Aortic smooth muscle cell (primary cell): ENCODE measurements at places on chromosomes 2 and 18. TPM values are rescaled to one million over a fixed set of nuclear protein-coding genes. Genes with fewer than 3 reads are reported as not detected.

SLC38A11 gene
- total RNA-seq, result 0.06 TPM in 1 of 2 replicates, not detected in the other

ASTL gene
- not detected in 2 replicates for total RNA-seq

PECR gene
- 11.6 and 15.7 TPM in 2 replicates for total RNA-seq

STAT4 gene
- 0.31 and 0.53 TPM in 2 replicates for total RNA-seq

ADCYAP1 gene
- 0.19 and 0.53 TPM in 2 replicates for total RNA-seq

AMER3 gene
- total RNA-seq, result not detected in 2 replicates

AGXT gene
- total RNA-seq, result not detected in 2 replicates

KCNS3 gene
- total RNA-seq, result 0.66 and 1.5 TPM in 2 replicates

OBSL1 gene
- total RNA-seq, result 28.4 and 43.8 TPM in 2 replicates

LYG2 gene
- not detected in 2 replicates for total RNA-seq

CYP26B1 gene
- 0.25 and 0.92 TPM in 2 replicates for total RNA-seq

IGFBP2 gene
- 807 and 1,153 TPM in 2 replicates for total RNA-seq

CENPO gene
- total RNA-seq, result 10.1 and 15.1 TPM in 2 replicates

ELOA2 gene
- not detected in 2 replicates for total RNA-seq

CYS1 gene
- total RNA-seq, result 1.7 and 2.0 TPM in 2 replicates

EPAS1 gene
- 70.4 and 99.0 TPM in 2 replicates for total RNA-seq

ZSWIM2 gene
- total RNA-seq, result not detected in 2 replicates

KCNIP3 gene
- 0.13 and 0.31 TPM in 2 replicates for total RNA-seq

LONRF2 gene
- 0.06 and 0.13 TPM in 2 replicates for total RNA-seq

OR6B2 gene
- not detected in 2 replicates for total RNA-seq

LHCGR gene
- total RNA-seq, result not detected in 2 replicates

ANKRD53 gene
- total RNA-seq, result 0.37 and 0.40 TPM in 2 replicates

GALNT14 gene
- total RNA-seq, result 0.26 and 0.31 TPM in 2 replicates

DSG4 gene
- not detected in 2 replicates for total RNA-seq

RPRM gene
- not detected in 2 replicates for total RNA-seq

GDF7 gene
- 1.3 and 6.2 TPM in 2 replicates for total RNA-seq

HOXD12 gene
- not detected in 2 replicates for total RNA-seq

VIT gene
- 0.12 and 0.13 TPM in 2 replicates for total RNA-seq

ADD2 gene
- total RNA-seq, result under 0.01 and 0.06 TPM in 2 replicates

POTEI gene
- total RNA-seq, result not detected in 2 replicates

CMPK2 gene
- 1.6 and 2.1 TPM in 2 replicates for total RNA-seq

CCDC68 gene
- 3.9 and 5.8 TPM in 2 replicates for total RNA-seq

DTNA gene
- total RNA-seq, result 14.7 and 24.2 TPM in 2 replicates

TUBA3D gene
- total RNA-seq, result not detected in 2 replicates

ST8SIA5 gene
- under 0.01 TPM in 2 replicates for total RNA-seq

IL1RN gene
- total RNA-seq, result not detected in 2 replicates

SP140 gene
- total RNA-seq, result 0.19 and 0.40 TPM in 2 replicates

PCARE gene
- total RNA-seq, result not detected in 2 replicates

TEX44 gene
- total RNA-seq, result not detected in 2 replicates

CLEC4F gene
- not detected in 2 replicates for total RNA-seq

ASB3 gene
- 23.1 and 23.8 TPM in 2 replicates for total RNA-seq

LYG1 gene
- 0.26 TPM in 1 of 2 replicates, not detected in the other for total RNA-seq

UBR3 gene
- 45.4 and 54.5 TPM in 2 replicates for total RNA-seq

SERPINB3 gene
- not detected in 2 replicates for total RNA-seq

GRB14 gene
- total RNA-seq, result 4.2 and 6.1 TPM in 2 replicates

DCDC2C gene
- total RNA-seq, result not detected in 2 replicates

AFG3L2 gene
- 40.0 and 44.1 TPM in 2 replicates for total RNA-seq

CRYGC gene
- not detected in 2 replicates for total RNA-seq

HRH4 gene
- under 0.01 and 0.06 TPM in 2 replicates for total RNA-seq

NGEF gene
- 14.9 and 16.0 TPM in 2 replicates for total RNA-seq

IL37 gene
- total RNA-seq, result not detected in 2 replicates

REG1B gene
- not detected in 2 replicates for total RNA-seq

SP5 gene
- total RNA-seq, result not detected in 2 replicates

TUBB8B gene
- not detected in 2 replicates for total RNA-seq

PGAP1 gene
- 6.3 and 7.7 TPM in 2 replicates for total RNA-seq

VWA3B gene
- total RNA-seq, result not detected in 2 replicates

NEDD4L gene
- 1.3 and 3.6 TPM in 2 replicates for total RNA-seq

PSMA8 gene
- total RNA-seq, result not detected in 2 replicates

SYT4 gene
- total RNA-seq, result not detected in 2 replicates

AQP12B gene
- total RNA-seq, result not detected in 2 replicates
